ENCODE measurements at places on chromosomes 13 and 19.
A peak's percentile ranks its signal among the peaks of the same experiment; 100 is the strongest.

DNA sequence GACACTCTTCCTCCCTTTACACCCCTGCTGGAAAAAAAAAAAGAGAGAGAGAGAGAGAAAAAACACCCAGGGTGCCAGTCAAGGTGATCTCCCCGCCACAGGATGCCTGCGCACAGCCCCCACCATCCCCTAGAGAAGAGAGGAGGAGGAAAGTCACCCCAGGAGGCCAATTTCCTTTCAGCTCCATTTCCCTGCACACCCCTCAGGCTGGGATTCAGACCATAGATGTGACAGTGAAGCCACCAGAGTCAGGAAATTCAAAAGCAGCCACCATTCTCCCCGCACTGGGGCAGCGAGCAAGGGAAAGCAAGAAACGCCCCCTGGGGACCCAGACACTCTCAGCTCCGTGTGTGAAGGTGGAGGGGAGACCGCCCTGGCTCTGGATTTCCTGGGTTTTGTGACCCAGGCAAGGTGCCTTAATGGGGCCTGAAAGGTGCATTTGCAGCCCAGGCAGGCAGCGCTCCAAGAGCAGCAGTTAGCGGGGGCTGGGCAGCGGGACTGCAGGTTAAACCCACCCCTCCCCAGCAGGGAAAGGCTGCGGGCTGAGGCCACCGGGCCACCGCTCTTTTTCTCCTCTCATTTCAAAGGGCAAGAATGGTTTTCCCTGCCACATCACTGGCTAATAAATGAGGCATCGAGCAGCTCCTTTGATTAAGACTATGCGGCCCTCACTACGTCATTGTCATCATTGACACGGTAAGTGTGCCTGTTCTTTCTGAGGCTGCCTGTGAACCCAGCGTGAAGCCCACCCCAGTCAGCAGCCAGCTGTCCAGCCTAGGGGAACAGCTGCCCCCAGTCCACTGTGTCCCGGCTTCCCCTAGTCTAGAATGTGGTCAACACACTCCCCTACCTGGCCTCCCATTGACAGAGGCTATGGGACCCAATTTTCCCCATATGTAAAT is 83.8 kb upstream of the TM9SF2 start:
- no peak for DNase-seq

- no peak for DNase-seq
Observed at GRCh38 chr19:3516675-3517207, 10.6 kb downstream of the FZR1 start.

DNA sequence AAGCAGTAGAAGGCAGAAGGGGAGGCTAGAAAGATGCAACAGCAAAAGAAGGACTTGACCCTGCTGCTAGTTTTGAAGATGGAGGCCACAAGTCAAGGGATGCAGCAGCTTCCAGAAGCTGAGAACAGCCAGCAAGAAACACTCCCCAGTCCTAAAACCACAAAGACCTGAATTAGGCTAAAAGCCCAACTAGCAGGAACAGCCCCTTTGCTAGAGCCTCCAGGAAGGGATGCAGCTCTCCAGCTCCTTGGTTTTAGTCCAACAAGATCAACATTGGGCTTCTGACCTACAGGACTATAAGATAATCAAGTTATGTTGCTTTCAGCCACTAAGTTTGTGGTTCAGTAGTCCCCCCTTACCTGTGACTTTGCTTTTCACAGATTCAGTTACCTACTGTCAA is 10.5 kb upstream of the LATS2 start:
- no peak for DNase-seq

DNA sequence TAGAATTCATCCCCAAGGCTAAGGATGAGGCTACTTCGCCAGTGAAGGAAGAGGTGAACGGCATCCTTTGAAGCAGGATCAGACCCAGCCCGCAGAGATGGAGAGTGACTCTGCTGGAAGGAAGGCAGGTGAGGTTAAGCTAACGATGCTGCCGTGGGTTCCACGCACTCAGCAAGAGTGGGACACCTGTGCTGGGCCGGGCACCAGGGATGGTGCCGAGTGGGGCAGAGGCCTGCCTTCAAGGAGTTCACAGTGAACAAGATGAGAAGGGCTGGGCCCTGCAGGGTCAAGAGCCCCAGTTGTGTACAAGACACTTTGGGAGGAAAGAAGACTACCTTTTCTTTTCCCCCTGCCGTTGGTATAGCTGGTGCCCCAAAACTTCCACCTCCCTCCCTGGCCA is 606.6 kb downstream of the LIG4 start:
- no peak for DNase-seq

DNA sequence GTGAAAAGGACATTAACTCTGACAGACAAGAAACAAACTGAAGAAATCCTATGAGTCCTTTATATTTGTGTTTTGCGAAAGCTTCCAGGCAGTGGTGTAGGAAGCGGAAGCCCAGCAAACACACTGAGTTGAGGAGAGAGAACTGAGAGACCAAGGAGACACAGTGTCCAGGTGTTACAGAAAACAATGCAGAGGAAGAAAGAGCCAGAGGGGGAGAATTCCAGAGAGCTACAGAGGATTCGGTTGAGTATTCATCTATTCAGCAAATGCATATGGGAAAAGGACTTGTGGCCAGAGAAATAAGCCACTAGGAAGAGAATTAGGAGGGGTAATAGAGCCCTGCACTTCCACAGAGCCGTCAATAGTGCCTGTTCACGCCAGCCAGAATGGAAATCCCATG is 183.5 kb downstream of the LIG4 start:
- no peak for DNase-seq

DNA sequence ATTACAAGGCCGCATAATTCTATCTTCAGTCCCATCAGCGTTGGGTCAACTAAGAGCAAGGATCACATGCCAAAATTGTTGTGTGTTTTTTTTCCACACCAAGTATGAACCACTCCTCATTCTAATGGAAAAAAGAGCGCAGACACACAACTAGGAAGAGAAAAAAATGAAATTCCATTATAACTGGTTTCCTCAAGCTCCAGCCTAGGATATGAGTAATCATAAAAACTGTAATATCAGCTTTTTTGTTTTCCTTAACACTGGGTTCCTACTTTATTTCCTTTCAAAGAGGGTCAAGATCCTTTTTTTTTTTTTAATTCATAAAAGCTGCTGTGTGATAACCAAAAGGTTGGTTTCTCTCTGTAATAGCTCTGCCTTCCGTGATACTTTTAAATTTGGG is 19.4 kb downstream of the TSHZ3 start:
- DNase-seq: no peak

DNA sequence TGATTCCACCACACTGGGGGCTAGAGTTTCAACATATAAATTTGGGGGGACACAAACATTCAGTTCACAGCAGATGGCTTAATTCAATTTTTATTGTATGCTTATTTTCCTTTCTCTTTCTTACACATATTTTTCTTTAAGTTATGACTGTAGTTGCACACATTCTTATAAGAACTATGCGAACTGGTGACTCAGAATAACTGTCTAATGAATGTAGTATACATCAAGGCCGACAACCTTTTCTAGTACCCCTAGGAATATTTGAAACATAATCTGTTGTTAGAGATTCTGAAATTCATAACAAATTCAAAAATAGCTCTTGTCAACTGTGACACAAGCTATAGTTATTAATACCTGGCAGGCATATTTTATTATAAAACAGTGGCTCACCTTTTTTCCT is 695.6 kb downstream of the PCDH9 start:
- no peak for DNase-seq

DNA sequence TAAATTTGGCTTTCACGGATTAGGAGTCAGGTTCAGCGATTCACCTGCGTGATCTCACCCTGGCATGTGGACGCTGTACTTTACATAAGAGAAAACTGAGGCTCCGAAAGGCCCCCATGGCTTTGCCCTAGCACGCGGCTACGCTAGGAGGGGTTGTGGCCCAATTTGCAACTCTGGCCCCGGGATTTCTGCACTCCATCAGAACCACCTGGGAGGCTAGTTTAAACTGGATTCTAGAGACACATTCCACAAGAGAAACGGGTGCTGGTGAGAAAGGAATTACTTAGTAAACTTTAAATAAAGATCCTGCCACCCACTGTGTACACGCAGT is 6.2 kb downstream of the BCL3 start:
- no peak for DNase-seq

DNA sequence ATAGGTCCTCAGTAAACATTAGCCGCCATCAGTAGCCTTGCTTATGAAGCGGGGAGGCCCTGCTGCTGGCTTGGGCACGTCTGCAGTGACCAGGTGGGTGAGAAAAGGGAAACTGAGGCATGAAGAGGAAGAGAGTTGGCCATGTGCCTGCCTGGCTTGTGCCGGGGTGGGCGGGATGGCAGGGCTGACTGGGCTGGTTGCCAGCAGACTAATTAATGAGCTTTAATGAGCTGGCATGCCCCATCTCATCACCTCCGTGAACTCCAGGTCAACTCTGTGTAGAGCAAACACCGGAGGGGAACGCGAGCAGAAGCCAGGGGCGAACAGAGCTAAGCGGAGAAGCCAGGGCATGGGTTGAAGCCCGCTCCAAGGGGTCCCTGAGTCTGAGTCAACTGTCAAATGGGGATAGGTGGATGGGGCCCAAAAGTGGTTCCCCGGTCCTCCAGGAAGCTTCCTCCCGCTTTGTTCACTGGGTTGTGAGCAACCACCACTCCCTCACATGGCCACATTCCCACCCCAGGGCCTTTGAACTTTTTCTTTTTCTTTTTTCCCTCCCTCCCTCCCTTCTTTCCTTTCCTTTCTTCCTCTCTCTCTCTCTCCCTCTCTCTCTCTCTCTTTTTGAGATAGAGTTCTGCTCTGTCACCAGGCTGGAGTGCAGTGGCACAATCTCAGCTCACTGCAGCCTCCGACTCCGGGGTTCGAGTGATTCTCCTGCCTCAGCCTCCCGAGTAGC is 8.7 kb downstream of the NR2F6 start:
- no peak for DNase-seq

- no peak for DNase-seq
Observed at GRCh38 chr19:41225238-41226052, 6.4 kb downstream of the AXL start.

- DNase-seq: no peak
Observed at GRCh38 chr19:58374200-58374599, 6.6 kb downstream of the ZNF837 start.

DNA sequence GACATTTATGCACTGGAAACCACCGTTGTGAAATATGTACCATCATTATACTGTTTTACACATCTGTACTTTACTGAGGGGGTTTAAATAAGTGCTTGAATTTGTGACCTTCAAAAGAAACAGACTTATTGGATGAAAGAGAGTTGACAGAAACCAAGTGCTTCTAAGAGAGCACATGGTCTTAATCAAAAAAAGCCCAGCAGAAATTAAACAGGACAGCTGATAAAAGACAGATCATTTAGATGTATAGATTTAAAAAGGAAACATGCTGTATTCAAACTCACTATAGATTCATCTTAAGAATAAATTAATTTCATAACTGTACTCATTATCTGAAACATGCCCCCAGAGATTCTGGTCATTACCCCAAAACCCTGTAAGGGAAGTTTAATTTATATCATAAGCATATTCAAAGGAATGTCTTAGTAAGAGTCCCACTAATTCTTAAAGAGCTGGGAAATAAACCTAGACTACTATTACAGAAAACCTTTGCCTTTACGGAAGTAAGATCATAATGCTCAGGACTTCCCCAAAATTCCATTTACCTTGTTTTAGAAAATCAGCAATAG is 421.8 kb downstream of the DCT start:
- DNase-seq: no peak

DNA sequence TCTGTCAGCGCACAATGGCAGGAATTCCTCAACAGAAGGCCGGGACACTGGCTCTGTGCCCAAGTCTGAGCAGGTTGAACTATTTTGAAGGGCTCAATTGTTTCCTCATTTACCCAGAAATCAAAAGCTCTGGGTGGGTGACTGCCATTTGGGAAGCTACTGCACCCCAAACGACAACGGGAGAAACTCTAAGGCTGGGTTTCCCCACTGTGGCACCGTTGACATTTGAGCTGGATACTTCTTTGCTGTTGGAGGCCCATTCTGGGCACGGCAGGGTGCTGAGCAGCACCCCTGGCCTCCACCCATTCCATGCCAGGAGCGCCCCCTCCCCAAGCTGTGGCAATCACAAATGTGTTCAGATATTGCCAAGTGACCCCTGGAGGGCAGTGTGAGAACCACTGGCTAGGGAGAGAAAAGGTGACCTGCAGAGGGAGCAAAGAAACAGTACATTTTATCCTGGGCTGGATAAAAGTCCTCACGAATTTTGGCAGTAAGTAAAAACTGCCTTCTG is 62.5 kb downstream of the RFX2 start:
- DNase-seq: peak; percentile 64

DNA sequence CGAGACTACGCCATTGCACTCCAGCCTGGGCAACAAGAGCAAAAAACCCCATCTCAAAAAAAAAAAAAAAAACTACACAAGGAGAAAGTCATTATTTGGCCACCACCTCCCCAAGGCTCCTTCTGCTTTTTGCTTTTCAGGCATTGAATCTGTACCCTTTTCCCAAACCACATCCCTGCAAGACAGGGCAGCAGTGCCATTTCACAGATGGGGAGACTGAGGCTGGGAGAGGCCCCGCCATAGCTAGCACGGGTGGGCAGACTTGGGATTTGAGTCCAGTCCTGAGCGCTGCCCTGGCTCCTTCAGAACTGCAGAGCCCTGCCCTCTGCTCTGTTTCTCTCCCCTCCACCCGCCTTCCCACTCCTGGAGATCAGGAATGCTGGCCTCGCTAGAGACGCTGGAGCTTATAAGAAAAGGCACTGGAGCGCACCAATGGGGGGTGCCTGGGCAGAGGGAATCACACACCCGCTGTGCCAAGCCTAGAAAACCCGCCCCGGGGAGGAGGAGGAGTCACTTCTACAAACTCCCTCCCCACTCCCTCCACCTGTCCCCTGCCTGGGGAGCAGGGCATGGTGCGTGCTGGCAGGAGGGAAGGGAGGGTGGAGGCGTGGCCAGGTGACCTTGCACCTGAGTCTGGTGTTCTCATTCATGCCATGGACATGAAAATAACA is 17.6 kb downstream of the TJP3 start:
- DNase-seq: no peak

GRCh38 chr19:29806098-29806866 is 5.5 kb upstream of the CCNE1 start:
- DNase-seq: no peak

GRCh38 chr19:12994701-12995595 is at the start of gene NFIX:
Gene NFIX (plus strand): TSS chr19:12995475. CDS start chr19:12995838, 363 bp downstream.
- no peak for DNase-seq

GRCh38 chr19:48398375-48399235 is 5.1 kb downstream of the GRIN2D start:
- peak; percentile 94 for DNase-seq

- no peak for DNase-seq
Observed at GRCh38 chr13:97695684-97696083, 257.8 kb upstream of the IPO5 start.

- DNase-seq: no peak
Observed at GRCh38 chr13:42614436-42615035, 40.6 kb downstream of the TNFSF11 start.

GRCh38 chr13:27352698-27353097 is 71.7 kb upstream of the GTF3A start:
- no peak for DNase-seq

DNA sequence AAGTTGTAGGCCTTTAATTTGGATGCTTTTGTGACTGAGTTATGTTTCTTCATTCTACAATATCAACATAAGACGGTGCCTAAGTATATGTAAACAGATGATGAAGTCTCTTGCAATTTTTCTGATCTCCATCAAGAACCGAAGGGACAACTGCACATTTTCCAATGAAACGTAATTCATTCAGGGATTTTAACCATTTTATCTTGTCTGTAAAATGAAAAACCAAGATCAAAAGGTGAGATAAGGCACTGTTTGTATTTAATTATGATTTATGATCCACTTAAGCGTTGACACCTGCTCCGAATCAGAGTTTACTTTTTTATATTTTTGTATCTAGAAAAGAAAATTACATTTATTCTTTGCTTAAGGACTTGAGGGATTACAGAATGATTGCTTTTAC is 556.8 kb upstream of the ARGLU1 start:
- no peak for DNase-seq
